ENCODE measurements at places on chromosomes 16 and 17.
A peak's percentile ranks its signal among the peaks of the same experiment; 100 is the strongest.

DNA sequence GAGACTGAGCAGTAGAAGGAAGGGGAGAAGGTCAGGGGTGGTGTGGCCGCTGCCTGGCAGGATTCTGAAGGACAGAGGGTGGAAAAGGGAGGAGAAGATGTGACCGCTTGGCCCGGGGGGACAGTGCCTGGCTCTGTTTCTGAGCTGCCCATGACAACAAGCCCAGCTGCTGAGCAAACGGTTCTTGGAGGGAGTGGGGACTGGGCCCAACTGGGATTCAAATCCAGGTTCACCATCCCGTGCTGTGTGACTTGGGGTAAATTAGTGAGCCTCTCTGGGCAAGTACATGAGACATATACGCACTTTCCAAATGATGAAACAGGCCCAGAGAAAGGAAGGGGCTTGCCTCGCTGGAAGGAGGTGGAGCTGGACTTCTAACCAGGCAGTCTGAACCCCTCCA is 23.3 kb downstream of the SEC14L5 start:
- DNase-seq, result no peak
- H3K27ac ChIP-seq, result no peak overlapping the region
- no peaks in the 10 kb centered on the region for H3K36me3 ChIP-seq
- H3K27me3 ChIP-seq, result peaks cover 3% of the 10 kb centered on the region
- no peak overlapping the region for H3K4me3 ChIP-seq

- no peaks in the 10 kb centered on the region for H3K36me3 ChIP-seq
- H3K27me3 ChIP-seq, result no peaks in the 10 kb centered on the region
- no peak for DNase-seq
- peak overlapping the region; percentile 37 for H3K4me3 ChIP-seq
- H3K27ac ChIP-seq, result peak overlapping the region; percentile 99
- H3K4me1 ChIP-seq, result peaks cover 57% of the 10 kb centered on the region
These were observed 23.4 kb upstream of the ZFHX3 start for GRCh38 chr16:73071131-73071940.

DNA sequence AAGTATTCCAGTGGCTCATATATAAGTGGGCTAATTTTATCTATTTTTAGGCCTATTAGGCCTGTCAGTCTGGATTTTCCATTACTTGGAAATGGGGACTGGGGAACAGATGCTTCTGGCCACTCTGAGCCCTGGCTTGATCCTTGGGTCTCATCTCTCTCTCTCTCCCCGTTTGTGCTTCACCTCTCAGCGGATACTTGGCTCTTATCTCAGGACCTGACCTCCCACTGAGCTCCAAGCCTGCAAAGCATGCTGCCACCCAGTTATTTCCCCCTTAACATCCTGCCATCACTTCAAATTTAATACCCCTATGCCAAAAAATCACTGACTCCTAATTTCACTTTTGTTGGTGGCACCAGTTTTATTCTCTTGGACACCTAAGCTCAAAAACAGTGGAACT is 4.2 kb downstream of the ZNF843 start:
- H3K27ac ChIP-seq, result no peak overlapping the region
- no peak for DNase-seq
- no peaks in the 10 kb centered on the region for H3K27me3 ChIP-seq
- H3K4me1 ChIP-seq, result peaks cover 11% of the 10 kb centered on the region

DNA sequence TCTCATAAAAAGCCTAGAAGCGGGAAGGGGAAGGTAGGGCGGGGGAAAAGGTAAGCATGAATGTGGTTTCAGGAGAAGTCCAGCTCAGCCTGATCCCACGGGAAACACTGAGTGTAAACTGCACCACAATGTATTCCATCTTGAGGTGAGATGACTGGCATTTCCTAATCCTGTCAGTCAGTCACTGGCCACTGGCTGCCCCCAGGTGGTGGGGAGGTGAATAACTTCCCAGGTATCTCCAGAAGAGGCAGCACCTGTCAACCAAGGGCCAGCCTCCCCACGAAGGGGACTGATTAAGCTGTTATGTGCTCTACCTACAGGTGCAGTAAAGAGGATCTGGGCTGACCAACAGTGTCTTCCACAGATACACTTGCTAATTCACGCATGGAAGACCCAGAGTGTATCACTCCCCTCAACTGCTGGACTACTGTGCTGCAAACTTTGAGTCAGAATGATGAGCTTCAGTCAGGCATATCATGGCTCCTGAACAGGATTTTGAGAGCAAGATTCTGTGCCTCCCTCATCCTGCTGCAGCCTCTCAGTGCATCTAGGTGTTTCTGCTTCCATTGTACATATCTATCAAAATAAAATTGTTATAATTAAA is 108.5 kb upstream of the CCL2 start:
- H3K27me3 ChIP-seq, result no peaks in the 10 kb centered on the region
- H3K36me3 ChIP-seq, result no peaks in the 10 kb centered on the region
- no peak overlapping the region for H3K27ac ChIP-seq
- H3K4me1 ChIP-seq, result no peaks in the 10 kb centered on the region
- no peak overlapping the region for H3K4me3 ChIP-seq

DNA sequence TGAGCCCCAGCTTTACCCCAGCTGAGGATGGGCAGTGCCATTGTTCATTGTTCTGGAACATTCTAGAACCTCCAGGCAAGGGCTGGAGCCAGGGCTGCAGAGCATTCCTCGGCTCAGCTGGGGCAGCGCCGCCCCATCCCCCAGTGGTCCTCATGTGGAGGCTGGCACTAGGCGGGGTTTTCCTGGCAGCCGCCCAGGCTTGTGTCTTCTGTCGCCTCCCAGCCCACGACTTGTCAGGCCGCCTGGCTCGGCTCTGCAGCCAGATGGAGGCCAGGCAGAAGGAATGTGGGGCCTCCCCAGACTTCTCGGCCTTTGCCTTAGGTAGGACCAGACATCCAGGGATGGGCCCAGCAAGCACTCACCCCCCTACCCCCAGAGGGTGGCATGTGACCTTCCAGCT is at the start of gene TMEM95:
TSS of gene TMEM95 (plus strand) at position 104 of the 400 bp plus-strand sequence. CDS start at position 153, 49 bp downstream.
- H3K4me3 ChIP-seq, result no peak within 1 kb of the TSS
- H3K27ac ChIP-seq, result peak within 1 kb of the TSS; percentile 99

- no peaks in the 10 kb centered on the region for H3K36me3 ChIP-seq
- no peak for DNase-seq
- no peak overlapping the region for H3K4me3 ChIP-seq
- no peak overlapping the region for H3K27ac ChIP-seq
- H3K27me3 ChIP-seq, result no peaks in the 10 kb centered on the region
These were observed 72.0 kb upstream of the MARCHF10 start for GRCh38 chr17:62880120-62880519.

- DNase-seq, result no peak
- H3K4me1 ChIP-seq, result no peaks in the 10 kb centered on the region
- H3K36me3 ChIP-seq, result no peaks in the 10 kb centered on the region
- no peak overlapping the region for H3K4me3 ChIP-seq
- no peak overlapping the region for H3K27ac ChIP-seq
These were observed 20.0 kb upstream of the WFIKKN1 start for GRCh38 chr16:610513-611381.

GRCh38 chr16:46612121-46612520 is 9.1 kb downstream of the SHCBP1 start:
- no peak overlapping the region for H3K27ac ChIP-seq
- no peak overlapping the region for H3K4me3 ChIP-seq
- no peaks in the 10 kb centered on the region for H3K36me3 ChIP-seq
- no peaks in the 10 kb centered on the region for H3K4me1 ChIP-seq
- DNase-seq, result no peak
- no peaks in the 10 kb centered on the region for H3K27me3 ChIP-seq

DNA sequence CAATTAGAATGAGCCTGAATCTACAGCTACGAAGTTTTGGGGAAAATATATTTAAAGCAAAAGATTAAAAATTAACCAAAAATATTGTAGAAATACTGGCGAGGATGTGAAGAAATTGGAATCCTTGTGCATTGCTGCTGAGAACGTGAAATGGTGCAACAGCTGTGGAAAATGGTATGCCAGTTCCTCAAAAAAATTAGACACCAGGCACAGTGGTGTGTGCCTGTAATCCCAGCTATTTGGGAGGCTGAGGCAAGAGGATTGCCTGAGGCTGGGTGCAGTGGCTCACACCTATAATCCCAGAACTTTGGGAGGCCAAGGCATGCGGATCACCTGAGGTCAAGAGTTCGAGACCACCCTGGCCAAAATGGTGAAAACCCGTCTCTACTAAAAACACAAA is 119.9 kb upstream of the TMEM97 start:
- H3K27ac ChIP-seq, result no peak overlapping the region
- H3K4me3 ChIP-seq, result no peak overlapping the region
- H3K27me3 ChIP-seq, result no peaks in the 10 kb centered on the region
- H3K4me1 ChIP-seq, result no peaks in the 10 kb centered on the region
- no peak for DNase-seq

DNA sequence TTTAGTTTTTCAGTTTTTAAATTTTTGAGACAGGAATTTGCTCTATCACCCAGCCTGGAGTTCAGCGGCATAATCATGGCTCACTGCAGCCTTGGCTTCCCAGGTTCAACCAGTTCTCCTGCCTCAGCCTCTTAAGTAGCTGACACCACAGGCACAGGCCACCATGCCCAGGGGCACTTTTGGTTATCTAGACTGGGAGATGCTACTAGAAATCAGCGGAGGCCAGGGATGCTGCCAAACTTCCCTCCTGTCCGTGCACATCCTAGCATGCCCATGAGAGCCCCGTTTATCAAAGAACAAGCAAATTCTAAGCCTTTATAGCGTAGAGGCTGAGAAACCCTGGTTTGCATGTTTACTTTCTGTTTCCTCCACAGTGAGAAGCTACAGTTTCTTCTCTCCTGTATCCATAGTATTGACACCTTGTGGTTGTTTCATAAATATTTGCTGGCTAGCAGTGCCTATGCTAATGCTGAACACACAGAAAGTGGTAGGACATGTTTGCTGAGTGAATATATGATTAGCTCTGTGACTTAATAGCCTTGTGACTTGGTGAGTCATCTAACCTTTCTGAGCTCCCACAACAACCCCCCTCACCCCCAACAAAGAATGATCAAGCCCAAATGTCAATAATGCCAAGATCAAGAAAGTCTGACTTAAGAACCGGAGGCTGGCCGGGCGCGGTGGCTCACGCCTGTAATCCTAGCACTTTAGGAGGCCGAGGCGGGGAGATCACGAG is 39.2 kb upstream of the MAF start:
- no peak overlapping the region for H3K4me3 ChIP-seq
- H3K27ac ChIP-seq, result no peak overlapping the region
- peaks cover 9% of the 10 kb centered on the region for H3K4me1 ChIP-seq
- H3K27me3 ChIP-seq, result no peaks in the 10 kb centered on the region

- no peaks in the 10 kb centered on the region for H3K36me3 ChIP-seq
- H3K27me3 ChIP-seq, result no peaks in the 10 kb centered on the region
- no peaks in the 10 kb centered on the region for H3K4me1 ChIP-seq
- H3K27ac ChIP-seq, result no peak overlapping the region
- no peak overlapping the region for H3K4me3 ChIP-seq
- DNase-seq, result no peak
These were observed 1324.9 kb upstream of the CDH8 start for GRCh38 chr16:63361032-63361624.

DNA sequence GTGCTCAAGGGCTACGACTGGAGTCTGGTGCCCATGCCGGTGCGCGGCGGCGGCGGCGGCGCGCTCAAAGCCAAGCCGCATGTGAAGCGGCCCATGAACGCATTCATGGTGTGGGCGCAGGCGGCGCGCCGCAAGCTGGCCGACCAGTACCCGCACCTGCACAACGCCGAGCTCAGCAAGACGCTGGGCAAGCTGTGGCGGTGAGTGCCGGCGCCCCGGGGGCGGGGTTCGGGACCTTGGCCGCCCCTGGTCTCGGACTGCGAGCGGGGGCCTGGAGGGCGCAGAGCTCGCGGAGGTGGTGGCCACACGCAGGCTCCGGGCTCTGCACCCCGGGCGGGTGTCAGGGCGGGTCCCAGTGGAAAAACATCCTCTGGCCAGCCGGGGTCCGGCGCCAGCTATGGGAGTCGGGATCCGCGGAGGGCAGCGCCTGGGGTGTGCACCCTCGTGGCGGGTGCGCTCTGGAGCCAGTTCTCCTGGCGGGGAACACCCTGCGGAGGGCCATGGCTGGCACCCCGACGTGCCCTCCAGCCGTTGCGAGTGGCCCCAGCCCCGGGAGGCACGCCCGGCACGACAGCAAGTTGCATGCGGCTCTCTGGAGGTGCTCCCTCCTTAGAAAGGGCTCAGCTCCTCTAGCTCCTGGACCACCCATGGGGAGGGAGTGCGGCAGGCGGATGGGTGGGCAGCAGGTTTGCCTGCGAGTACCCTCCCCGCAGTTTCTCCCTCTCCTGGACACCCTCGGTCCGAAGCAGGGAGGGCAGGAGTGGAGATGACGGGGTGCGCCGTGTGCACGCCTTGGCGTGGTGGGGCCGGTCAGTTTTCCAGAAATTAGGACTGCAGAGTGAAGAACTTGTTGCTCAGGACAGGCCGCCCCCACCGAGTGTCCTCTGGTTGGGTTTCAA is 824 bp downstream of the SOX8 start:
- no peak overlapping the region for H3K27ac ChIP-seq
- H3K4me1 ChIP-seq, result peaks cover 53% of the 10 kb centered on the region
- H3K27me3 ChIP-seq, result peaks cover 94% of the 10 kb centered on the region
- no peaks in the 10 kb centered on the region for H3K36me3 ChIP-seq

GRCh38 chr17:2706911-2707510 is 4.6 kb downstream of the CLUH start:
- peak overlapping the region; percentile 33 for H3K4me3 ChIP-seq
- H3K27me3 ChIP-seq, result no peaks in the 10 kb centered on the region
- DNase-seq, result no peak
- peak overlapping the region; percentile 78 for H3K27ac ChIP-seq
- peaks cover 49% of the 10 kb centered on the region for H3K4me1 ChIP-seq
- H3K36me3 ChIP-seq, result peaks cover 12% of the 10 kb centered on the region

GRCh38 chr16:80189476-80190175 is 351.2 kb upstream of the DYNLRB2 start:
- no peak overlapping the region for H3K4me3 ChIP-seq
- H3K27ac ChIP-seq, result no peak overlapping the region
- H3K36me3 ChIP-seq, result no peaks in the 10 kb centered on the region
- H3K27me3 ChIP-seq, result no peaks in the 10 kb centered on the region
- H3K4me1 ChIP-seq, result no peaks in the 10 kb centered on the region
- DNase-seq, result no peak

Data from tibial artery (tissue), 4 donors.